ENCODE measurements at places on chromosomes 6 and 20.

DNA sequence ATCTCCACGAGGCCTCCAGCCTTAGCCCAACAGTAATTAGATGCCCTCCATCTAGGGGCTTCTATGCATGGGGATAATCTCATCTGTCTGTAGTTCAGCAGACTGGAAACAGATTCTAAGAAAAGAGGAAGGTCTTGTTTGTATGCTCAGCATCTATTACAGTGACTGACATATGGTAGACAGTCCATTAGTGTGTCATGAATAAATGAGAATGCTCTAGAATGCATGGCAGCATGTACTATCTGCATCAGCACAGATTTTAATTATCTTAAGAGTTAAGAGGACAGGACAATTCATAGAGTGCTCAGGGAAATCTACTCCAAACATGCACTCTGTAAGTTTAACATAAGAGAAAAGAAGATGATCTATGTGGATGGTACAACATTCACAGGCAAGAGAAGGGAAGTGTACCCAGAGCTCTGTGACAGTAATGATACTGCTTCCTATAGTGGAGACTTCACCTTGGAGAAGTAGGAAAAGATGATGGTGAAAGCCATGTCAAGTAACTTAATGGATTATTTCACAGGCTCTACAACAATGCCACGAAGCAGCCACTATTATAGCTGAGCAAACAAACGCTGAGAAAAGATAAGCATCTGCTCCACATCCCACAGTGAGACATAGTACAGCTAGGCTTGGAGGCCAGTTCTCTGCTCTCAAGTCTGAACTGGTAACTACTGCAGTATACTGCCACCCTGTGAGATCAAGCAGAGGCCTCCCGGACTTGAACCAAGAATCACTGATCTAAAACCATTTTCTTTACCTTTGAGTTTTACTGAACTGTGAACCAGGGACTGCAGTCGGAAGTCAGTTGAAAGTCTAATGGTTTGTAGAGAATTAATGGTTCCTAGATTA is 309.2 kb upstream of the SPTLC3 start:
- DNase-seq, result no peak

- DNase-seq, result peak; percentile 95
Measured at GRCh38 chr6:143060806-143061596, at the start of gene AIG1. TSS of gene AIG1 (plus strand) at chr6:143060889. CDS start at chr6:143060926, 37 bp downstream.

DNA sequence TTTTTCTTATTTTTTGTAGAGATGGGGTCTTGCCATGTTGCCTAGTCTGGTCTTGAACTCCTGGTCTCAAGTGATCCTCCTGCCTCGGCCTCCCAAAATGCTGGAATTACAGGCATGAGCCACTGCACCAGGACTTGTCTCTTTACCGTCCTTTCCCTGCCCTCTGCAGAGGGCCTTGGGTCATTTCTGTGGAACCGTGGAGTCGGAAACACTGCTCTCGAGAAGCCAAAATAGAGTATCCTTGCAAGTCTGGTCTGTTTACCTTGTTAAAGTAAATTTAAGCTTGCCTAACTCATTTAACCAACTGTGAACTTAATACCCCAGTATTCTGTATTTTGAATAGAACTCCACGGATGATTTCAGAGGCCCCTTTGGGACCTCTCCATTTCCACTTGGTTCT is 51.4 kb downstream of the KDM1B start:
- DNase-seq, result no peak

DNA sequence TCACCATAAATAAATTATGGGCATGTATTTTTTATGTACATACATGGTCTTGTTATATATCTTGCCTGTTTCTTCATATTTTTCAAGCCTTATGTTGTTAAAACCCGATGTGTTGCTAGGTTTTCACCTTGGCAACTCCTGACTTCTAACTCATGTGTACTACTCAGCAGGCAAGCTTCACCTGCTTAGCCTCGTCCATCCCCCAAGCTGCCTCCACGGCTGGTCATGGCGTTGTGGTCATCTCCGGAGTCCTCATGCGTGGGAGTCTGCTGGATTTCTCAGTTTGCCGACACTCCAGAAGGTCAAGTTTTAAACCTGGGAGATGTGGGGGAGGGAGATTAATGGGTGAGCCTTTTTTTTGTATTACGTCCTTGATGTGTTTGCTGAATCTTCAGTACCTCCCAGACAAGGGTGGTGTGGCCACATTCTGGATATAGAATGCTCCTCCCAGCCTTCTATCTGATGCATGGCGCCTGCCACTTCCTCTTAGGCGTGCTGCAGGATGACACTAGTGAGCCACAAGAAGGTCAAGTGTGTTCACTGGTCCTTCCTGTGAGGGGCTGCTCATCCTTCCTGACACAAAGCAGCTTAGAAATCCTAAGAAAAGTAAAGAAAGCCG is 26.6 kb upstream of the EDN3 start:
- no peak for DNase-seq

GRCh38 chr6:106490974-106491373 is 130.5 kb downstream of the CRYBG1 start:
- DNase-seq, result no peak
